ENCODE measurements at places on chromosomes 11 and 22.
A peak's percentile ranks its signal among the peaks of the same experiment; 100 is the strongest.

DNA sequence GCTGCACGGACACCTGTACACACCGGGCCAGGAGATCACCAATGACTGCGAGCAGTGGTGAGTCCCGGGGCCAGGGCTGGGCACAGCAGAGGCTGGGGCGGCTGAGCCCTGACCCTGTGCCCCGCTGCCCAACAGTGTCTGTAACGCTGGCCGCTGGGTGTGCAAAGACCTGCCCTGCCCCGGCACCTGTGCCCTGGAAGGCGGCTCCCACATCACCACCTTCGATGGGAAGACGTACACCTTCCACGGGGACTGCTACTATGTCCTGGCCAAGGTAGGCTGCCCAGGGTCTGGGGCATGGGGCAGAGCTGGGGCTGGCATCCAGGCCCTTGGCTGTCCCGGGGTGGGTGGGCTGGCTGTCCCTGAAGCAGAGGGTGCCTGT lies 7.7 kb downstream of the MUC2 start:
- DNase-seq: no peak

DNA sequence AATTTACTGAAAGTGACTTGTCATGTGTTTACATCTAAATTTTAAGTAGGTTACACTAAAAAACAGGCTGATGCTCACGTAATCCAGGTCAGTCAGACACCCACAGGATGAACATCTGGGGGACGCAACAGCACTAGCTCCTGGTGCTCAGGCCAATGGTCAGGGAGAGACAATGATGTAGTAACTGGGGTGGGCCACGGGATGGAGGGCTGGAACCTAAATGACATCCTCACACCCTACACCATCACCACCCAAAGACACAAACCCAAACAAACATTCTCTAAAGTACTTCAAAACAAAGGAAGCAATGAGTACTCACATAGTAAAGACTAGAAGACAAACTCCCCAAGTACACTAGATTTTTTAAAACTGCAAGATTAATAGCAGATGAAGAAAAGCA lies 53.5 kb upstream of the SLC25A1 start:
- DNase-seq: no peak

DNA sequence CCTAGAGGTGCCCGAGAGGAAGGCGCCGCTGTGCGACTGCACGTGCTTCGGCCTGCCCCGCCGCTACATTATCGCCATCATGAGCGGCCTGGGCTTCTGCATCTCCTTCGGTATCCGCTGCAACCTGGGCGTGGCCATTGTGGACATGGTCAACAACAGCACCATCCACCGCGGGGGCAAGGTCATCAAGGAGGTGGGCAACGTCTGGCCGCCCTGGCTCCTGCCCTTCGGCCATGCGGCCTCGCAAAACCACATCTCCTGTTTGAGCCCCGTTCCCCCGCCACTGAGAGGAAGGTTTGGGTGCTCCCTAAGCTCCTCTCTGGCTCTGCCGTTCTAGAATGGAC lies 3.4 kb downstream of the SLC17A6 start:
- no peak for DNase-seq

DNA sequence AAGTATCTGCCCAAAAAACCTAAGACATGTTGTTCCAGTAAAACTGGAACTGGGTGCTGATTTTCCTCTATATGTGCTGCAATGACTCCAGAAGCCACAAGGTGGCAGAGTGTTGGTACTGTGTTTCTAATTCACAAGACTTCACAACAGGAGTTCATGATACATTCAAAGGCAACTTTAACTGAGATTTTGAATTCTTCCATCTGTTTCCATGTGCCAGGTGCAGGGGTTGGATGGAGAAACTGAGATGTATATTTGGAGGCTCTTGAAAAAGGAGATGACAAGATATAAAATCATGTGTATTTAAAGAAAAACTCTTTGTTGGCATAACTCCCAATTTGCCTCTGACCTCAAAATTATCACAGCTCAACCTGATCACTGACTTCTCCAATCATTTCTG lies 1098.6 kb upstream of the CCDC90B start:
- peak; percentile 1 for DNase-seq

DNA sequence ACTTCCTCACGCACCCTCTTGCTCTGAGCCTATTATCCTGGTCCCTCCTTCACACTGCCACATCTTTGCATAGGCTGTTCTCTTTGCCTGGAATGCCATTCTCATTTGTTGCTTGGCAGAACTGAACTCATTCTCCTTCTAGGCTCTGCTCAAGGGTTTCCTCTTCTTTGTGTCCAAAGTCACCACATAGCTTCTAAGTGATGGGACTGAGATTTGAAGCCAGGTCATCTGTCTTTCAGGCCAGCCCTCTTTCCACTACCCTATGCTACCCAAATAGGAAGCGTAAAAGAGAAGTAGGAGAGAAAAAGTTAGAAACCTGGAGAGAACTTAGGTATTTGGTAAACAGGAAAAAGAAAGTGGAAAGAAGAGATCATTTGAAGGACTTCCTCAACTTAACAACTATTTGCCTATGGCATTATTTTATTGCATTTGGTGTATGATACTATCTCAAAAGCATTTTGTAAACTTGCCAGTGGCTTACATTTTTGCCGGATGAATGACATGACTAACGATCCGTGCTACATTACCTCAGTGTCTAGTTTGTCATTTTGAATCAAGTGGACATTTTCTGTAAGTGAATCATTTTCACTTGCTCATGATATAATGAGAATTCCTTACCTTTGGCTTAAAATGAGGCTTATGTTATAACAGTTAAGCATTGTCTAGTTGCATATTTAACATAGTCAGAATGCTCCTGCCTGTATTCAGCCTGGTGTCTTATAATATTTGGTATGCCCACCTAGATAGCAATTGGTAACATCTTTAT lies 18.5 kb downstream of the NF2 start:
- DNase-seq: no peak

- DNase-seq: no peak
Observed at GRCh38 chr22:19052941-19053541, 69.2 kb downstream of the DGCR2 start.

- DNase-seq: no peak
Observed at GRCh38 chr11:60570970-60571369, 55.8 kb downstream of the MS4A13 start.

GRCh38 chr11:92758241-92758780 lies 211.1 kb upstream of the MTNR1B start:
- DNase-seq: no peak

DNA sequence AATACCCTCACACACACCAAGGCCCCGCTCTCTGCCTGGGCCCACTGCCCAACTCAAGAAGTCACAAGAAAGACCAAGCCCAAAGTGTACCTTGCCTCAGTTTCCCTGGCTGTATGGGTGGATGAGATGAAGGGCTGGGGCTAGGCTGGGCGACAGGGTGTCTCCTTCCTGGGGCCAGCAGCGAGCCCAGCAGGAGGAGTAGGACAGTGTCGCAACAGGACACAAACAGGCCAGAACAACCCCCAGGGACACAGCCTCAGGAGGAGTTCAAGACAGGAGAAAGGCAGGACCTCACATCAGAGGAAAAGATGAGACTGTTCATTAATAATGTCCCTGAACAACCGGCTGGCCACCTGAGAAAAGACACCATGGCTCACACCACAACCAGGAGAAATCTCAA lies 13.3 kb downstream of the CSNK1E start:
- DNase-seq: no peak

GRCh38 chr11:32478277-32478731 lies 43.0 kb upstream of the WT1 start:
- DNase-seq: no peak

- no peak for DNase-seq
Observed at GRCh38 chr11:35106595-35106994, 32.4 kb upstream of the CD44 start.

GRCh38 chr22:46914481-46914880 lies 152.0 kb downstream of the TBC1D22A start:
- DNase-seq: no peak

- DNase-seq: no peak
Observed at GRCh38 chr11:66285250-66285947, 3.5 kb downstream of the YIF1A start.

DNA sequence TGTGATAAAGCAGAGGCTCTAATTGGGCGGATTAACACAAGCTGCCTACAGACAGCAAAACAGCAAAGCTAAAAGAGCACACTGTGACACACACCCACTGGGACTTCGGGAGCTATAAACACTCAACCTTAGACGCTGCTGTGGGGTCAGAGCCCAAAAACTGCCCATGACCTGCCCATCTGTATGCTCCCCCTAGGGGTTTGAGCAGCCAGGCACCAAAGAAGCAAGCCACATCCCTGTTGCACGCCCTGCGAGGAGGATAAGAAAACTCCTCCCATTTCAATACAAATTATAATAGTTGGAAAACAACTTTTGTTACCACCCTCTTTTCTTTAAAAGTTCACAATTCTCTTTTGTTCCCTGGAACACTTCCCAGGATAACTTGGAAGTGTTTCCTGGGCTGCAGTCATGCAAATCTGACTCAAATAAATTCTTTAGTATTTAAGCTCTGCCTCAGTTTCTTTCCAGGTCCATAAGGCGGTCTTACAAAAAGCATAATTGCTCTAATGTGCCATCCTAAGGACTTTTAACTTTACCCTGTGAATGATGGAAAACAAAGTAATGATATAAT lies 86.4 kb downstream of the DLG2 start:
- no peak for DNase-seq

DNA sequence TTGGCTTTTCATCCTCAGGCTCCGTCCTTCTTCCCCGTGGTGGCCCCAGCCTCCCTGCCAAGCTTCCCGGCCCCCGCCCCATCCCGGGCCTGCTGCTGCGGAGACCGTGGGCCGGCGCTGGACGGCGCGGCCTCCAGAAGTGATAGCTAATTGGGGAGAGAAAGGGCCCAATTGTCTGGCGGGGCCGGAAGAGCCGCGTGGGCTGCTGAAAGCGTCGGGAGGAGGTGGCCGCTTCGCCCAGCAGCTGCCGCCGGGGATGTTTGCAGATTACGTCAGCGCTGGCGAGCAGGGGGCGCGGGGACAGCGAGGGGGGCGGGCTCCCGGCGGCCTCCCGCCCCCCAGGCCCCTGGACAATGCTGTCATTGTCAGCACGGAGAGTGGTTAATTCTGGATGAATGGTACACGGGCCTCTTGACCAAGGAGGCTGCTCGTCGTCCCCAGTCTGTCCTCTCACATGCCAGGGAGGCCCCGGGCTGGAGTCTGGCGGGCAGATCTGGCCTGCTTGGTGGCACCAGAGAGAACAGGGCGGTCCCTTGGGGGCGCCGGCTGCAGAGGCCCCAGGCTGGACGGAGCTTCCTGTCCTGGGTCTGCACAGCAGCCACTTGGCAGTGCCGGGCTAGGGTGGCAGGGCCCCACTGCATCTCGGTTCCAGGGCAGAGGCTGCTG lies 1.6 kb downstream of the SMIM38 start:
- peak; percentile 68 for DNase-seq

GRCh38 chr11:77299528-77299993 lies 1.9 kb downstream of the GDPD4 start:
- DNase-seq: no peak

DNA sequence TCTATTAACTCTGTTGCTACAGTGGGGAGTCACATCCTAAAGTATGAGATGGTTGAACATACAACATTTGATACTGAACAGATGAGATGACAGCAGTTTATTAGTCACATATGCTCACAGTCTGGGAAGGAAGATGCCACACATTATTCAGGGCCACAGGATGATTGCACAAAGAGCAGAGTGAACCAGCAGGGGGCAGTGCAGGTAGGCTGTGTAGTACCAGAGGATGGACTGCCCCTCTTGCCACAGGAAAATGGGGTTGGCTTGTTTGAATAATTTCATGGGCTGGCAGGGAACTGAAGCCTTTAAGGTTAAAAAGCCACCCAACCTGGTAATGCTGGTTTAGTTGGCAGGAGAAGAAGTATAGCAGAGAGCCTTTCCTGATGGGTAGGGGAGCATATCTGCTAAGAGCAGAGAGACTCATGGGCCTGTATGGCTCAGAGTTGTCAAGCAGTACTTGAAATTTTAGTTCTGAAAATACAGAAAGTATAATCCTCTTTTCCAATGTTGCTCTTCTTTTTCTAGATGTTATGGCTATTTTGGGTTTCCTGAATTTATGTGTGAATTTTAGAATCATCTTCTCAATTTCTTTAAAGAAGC lies 180.4 kb upstream of the B3GAT1 start:
- no peak for DNase-seq
